Esophagus mucosa (tissue), 1 donor: ENCODE measurements at places on chromosomes 13 and 19.

GRCh38 chr19:14843578-14843977 is 5.1 kb downstream of the OR7A10 start:
- ATAC-seq: no peak

DNA sequence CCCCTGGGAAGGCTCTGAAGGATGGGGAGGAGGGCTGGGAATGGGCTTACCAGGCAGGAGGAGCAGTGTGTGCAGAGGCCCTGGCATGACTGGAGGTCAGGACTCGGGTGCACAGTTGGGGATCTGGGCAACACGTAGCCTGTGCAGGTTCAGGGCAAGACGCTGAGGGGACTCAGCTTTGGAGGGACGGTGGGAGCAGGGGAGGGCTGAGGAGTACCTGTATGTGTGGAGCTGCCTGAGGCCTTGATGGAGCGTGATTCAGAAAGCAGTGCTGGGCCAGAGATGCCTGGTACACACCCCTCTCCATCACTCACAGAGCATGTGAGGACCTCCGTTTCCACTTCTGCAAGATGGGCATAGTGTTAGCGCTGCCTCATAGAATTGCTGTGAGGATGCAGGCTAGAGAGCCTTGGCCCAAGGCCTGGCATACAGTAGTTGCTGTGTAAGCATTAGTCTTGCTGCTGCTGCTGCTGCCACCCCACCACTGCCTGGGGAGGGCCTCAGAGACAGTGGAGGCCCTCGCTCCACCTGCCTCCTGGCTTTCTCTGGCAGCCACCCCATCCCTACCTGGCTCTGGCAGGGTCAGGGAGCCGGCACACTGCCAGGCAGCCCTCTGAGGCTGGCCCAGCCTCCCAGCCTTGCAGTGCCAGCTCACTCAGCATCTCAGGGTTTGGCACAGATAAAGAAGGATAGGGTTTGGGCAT is 2.4 kb downstream of the PAK4 start:
- ATAC-seq: no peak

DNA sequence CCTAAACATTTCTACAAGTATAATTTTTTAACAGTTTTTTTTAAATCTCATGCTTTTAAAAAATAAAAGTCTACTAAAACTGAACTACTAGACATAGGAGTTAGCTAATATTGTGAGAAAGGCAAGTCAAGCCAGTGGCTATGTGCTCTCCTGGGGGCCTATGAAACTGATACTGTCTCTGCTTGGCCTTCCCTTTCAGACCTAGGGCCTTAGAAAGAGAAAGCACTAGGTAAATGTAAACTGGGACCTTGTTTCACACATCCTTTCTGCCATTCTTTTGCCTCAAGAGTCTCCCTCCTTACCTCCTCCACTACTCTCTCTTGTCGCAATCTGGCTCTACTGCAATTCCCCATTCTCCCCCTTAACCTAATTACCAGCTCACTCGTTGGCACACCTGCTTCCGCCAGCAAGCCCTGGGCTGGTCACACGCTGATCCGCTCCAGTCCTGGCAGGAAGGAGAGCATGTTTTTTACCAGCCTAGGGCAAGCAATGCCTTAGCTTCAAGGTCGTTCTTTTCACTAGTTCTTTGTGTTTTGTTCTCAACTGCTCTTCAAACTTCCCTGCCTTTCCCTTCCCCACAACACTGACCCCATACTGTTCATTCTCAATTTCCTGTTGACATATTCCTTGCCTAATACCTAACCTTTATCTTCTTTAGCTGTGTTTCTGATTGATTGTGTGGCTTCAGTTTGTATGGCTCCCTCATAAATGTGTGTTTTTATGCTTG is 23.1 kb downstream of the TBC1D4 start:
- peak; percentile 85 for ATAC-seq

GRCh38 chr13:37023871-37024270 is 23.3 kb downstream of the EXOSC8 start:
- ATAC-seq: peak; percentile 42

GRCh38 chr19:15412832-15413231 is 6.0 kb downstream of the AKAP8L start:
- no peak for ATAC-seq

DNA sequence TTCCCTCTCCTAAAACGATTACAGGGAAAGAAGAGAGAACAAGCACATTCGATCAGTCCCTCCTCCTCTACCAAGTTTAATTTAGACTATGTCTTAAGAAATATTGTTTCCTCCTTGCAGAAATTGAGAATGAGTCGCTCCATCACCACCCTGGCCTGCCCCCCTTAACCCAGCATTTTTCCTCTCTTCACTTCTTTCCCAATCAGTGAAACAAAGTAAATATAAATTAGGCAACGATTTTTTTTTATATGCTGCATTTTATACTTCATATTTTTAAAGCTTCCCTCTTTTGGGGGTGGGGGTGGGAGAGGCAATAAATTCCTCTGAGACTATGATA is 300.0 kb downstream of the SPRY2 start:
- no peak for ATAC-seq

GRCh38 chr19:12872255-12872654 is 9.0 kb downstream of the DNASE2 start:
- ATAC-seq: no peak

GRCh38 chr13:86765462-86765861 is 905.7 kb upstream of the SLITRK5 start:
- ATAC-seq: no peak

- no peak for ATAC-seq
Measured at GRCh38 chr19:31530781-31531180, 181.5 kb upstream of the TSHZ3 start.

- peak; percentile 80 for ATAC-seq
Measured at GRCh38 chr19:17346109-17346671, 8.8 kb downstream of the GTPBP3 start.

DNA sequence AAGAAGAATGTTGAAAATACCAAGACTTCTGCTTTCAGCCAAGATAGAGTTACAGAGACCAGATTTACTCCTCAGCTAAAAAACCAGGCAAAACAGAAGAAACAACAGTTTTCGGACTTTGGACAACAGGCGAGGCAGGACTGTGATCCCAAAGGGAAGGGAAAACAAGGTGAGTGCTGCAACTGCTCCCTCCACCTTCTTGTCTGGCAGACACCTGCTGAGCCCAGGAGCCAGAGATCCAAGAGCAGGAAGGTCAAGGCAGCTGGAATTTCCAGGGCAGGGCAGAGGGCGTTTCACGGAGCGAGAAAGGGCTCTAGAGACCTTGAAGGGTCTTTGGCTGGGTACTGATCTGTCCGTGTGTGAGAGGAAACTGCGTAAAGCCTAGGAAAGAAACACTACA is 32.9 kb upstream of the SLC7A9 start:
- ATAC-seq: no peak

DNA sequence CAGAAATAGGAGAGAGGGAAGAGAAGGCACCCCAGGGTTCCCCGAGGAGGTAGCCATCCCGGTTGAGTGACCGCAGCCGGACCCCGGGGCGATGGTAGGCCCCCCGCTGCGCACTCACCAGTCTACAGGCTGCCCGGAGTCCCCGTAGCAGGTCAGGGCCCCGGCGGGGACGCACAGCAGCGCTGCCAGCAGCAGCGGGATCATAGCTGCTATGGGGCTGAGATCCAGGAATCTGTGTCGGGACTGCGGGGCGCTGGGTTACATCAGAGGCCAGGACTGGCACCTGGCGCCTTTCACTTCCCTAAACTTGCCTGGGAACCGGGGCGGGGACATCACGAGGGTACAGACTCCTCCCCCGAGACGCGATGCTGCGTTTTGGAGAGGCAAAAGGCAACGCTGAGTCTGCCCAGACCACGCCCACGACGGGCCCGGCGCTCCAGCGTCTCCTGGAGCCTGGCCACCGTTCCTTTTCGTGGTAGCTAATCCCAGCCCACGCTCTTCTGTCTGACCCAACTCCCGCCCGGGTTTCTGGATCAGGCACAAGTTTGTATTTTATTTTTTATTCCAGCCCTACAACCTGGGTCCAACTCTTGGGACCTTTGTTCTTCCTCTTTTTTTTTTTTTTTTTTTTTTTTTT is at the start of gene DNASE2:
TSS of gene DNASE2 (minus strand) at position 278 of the 637 bp plus-strand sequence. CDS start at position 204, 74 bp downstream.
- ATAC-seq: peak; percentile 87

DNA sequence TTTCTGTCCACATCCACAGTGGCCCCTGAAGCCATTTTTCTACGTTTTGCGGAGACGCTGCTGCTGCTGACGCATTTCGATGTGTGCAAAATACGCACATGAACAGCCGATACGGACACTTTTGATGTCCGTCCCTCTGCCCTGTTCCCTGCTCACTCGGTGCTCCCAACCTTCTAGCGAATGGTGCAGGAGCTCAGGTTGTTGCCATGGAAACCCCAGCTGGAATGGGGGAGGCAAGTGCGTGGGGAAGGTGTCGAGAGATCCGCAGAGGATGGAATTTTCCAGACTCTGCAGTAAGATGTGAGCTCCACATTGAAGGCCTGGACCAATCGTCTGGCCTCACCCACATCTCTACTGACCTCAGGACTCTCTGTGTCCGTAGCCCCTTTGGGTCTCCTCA is 109.2 kb upstream of the USP29 start:
- ATAC-seq: no peak

DNA sequence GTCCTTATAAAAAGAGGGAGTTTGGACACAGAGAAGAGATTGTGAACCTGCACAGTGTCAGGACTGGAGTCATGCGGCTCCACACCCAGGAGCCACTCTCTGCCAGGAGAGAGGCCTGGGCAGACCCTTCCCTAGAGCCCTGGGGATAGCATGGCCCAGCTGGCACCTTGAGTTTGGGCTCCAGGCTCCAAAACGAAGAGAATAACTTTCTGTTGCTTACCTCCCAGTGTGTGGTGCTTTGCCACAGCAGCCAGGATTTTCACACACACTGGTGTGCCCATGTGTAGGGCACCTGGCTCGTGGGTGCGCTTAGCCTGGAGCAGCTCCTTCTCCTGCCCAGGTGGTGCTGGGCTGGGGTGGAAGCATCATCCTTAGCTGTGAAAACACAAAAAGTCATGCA is 344.3 kb downstream of the TEX29 start:
- ATAC-seq: no peak

GRCh38 chr19:30085394-30085793 is 143.4 kb downstream of the URI1 start:
- ATAC-seq: no peak

GRCh38 chr13:99731747-99732146 is 230.5 kb downstream of the TM9SF2 start:
- no peak for ATAC-seq

GRCh38 chr13:30870049-30870884 is 35.8 kb upstream of the MEDAG start:
- ATAC-seq: peak; percentile 86

- ATAC-seq: no peak
Measured at GRCh38 chr19:45879971-45880370, 6.0 kb downstream of the IRF2BP1 start.

DNA sequence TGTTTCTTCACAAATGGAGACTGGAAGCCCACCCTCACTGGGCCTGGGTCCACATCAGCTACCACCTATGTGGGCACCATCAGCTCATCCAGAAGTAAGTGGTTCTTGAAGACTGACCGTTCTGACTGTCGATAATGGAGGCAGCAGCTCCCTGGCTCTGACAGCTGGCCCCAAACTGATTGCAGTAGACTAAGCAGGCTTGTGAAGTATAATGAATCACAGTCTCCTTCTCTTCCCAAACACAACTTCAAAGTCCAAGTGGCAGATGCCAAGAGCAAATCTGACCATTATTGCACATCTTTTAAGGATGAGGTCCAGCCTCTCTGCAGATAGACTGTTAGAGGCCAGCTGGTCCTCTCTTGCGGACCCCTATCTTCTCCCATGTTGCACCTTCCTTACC is 574.4 kb upstream of the KLF12 start:
- no peak for ATAC-seq

DNA sequence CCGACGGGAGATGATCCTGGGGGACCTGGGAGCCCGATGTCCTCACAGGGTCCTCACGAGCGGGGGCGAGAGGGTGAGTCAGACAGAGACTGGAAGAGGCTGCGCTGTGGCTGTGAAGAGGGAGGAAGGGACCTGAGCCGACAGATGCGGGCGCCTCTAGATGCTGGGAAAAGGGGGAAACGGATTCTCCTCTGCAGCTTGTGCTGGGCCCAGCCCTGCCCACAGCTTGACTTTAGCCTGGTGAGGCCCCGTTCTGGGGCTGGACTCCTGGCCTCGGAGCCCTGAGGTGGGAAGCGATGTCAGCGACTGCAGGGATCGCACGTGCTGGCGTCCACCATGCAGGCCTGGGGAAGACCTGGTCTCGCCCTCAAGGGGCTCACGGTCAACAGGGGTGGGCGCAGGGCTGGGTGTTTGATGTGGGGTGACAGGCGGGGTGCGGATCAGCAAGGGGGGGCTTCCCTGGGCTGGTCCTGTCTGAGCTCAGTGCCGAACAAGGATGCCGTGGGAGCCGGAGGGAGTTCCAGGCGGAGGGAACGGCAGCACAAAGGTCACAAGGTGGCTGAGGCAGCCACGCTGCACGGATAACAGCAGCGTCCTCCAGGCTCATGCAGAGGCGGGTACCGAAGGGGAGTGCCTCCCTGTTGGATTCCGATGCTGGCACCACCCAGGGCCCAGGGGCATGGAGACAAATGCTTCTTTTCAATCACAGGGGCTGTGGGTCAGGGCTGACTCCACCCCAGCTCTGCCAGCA is 31.8 kb downstream of the PIP5K1C start:
- ATAC-seq: no peak

GRCh38 chr19:584240-585001 is 5.3 kb upstream of the HCN2 start:
- peak; percentile 19 for ATAC-seq

DNA sequence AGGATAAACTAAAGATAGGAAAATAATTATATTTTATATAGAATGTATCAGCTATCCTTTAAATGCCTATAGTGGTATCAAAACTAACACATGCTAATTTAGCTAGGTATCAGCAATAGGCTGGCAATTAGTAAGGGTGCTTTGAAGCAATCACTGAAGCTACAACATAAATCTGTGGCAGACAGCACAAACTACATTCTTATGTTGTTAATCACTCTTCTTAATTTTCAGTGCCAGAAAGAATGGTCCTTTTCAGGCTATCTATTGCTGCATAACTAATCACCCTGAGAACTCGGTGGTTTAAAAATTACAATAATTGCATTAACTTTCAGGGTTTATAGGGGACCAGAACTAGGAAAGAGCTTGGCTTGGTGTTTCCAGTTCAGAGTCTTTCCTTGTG is 963.1 kb downstream of the EFNB2 start:
- ATAC-seq: no peak

DNA sequence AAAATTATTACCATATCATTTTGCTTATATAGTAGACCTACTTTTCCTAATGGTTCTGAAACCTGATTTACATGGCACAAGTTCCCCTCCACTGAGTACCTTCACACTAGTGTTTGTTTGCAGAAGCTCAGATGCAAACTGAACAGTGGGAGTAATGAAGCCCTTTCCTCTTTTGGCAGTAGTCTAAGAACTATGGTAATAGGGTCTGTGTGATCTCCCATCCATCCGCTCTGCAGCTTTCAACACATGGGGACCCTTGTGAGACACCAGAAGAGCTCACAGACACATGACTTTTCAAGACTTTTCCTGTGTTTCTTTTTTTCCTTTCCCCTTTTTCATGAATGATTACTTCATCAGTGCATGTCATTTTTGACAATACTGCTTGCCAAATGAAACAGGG is 336.0 kb downstream of the ATP8A2 start:
- no peak for ATAC-seq
